PC-3 (cell line): ENCODE measurements at places on chromosomes 13 and 19. TPM values are rescaled to one million over a fixed set of nuclear protein-coding genes. Genes with fewer than 3 reads are reported as not detected.

GRCh38 chr19:47549261-47549862 lies 23.6 kb downstream of the ZNF541 start:
- no peak overlapping the region for H3K4me3 ChIP-seq
- H3K27me3 ChIP-seq: no peaks in the 10 kb centered on the region
- DNase-seq: no peak
- no peaks in the 10 kb centered on the region for H3K4me1 ChIP-seq
- H3K36me3 ChIP-seq: no peaks in the 10 kb centered on the region

GRCh38 chr13:112679381-112679780 lies 10.5 kb upstream of the ATP11A start:
- H3K27me3 ChIP-seq: no peaks in the 10 kb centered on the region
- H3K36me3 ChIP-seq: no peaks in the 10 kb centered on the region
- no peaks in the 10 kb centered on the region for H3K4me1 ChIP-seq

GRCh38 chr13:48078251-48078656 lies 16.6 kb downstream of the MED4 start:
- no peak overlapping the region for H3K4me3 ChIP-seq
- H3K27ac ChIP-seq: no peak overlapping the region
- DNase-seq: peak; percentile 8
- no peaks in the 10 kb centered on the region for H3K4me1 ChIP-seq
- no peaks in the 10 kb centered on the region for H3K27me3 ChIP-seq

DNA sequence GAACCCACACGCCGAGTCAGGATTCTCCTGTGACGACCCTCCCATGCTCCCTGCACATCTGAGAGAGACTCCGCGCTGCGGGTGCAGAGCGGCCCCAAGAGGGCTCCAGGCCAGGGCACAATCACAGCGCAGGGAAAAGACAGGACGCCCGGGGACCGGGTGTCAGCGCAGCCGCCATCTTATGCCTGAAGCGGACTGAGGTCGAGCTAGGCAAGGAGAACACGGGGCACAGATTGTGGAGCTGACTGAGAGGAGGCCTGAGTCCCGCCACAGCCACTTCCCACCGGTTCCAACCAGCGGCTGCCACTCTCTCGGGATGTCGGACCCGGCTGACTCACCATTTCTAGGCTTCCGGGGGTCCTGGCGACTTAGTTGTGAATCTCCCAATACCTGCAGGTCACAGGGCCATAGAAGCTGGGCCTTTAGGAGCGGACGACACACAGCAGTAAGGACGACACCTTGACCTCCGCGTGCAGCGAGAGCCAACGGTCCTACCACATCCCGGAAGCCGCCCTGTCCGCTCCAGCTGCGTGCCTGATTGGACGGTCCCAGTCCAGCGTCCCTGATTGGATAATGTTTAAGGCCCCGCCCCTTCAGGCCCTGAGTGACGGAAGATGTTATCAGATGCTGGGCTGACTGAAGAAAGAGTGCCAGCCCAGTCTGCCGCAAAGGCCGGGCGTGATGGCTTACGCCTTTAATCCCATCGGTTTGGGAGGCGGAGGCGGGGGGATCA lies at the start of gene ZNF728:
Gene ZNF728 (minus strand): TSS at position 487 of the 733 bp plus-strand sequence. CDS start 146 bp downstream, at position 341.
- H3K4me1 ChIP-seq: no peaks in the 10 kb centered on the region
- no peaks in the 10 kb centered on the region for H3K36me3 ChIP-seq
- no peak within 1 kb of the TSS for H3K4me3 ChIP-seq
- H3K27ac ChIP-seq: no peak within 1 kb of the TSS
- DNase-seq: no peak

LYPD3 gene
- total RNA-seq: 16.4 and 16.8 TPM in 2 replicates

GRCh38 chr19:15776991-15777970 lies 10.2 kb upstream of the OR10H5 start:
- H3K4me3 ChIP-seq: no peak overlapping the region
- no peak for DNase-seq
- H3K27me3 ChIP-seq: peaks cover 12% of the 10 kb centered on the region; the same call in 1 of the 2 replicates
- peaks cover 3% of the 10 kb centered on the region; the same call in 1 of the 2 replicates for H3K4me1 ChIP-seq

TUBA3C gene
- total RNA-seq: not detected in 2 replicates

DKKL1 gene
- 2.4 and 4.2 TPM in 2 replicates for total RNA-seq

- no peaks in the 10 kb centered on the region for H3K27me3 ChIP-seq
- no peaks in the 10 kb centered on the region for H3K4me1 ChIP-seq
- no peak for DNase-seq
- H3K27ac ChIP-seq: no peak overlapping the region
- no peaks in the 10 kb centered on the region for H3K36me3 ChIP-seq
These were observed 893.1 kb upstream of the SLITRK6 start for GRCh38 chr13:86692291-86692690.

- H3K36me3 ChIP-seq: no peaks in the 10 kb centered on the region
- DNase-seq: no peak
- H3K27me3 ChIP-seq: no peaks in the 10 kb centered on the region
- H3K27ac ChIP-seq: no peak overlapping the region
- H3K4me3 ChIP-seq: no peak overlapping the region
- no peaks in the 10 kb centered on the region for H3K4me1 ChIP-seq
These were observed 79.7 kb downstream of the ESD start for GRCh38 chr13:46717275-46717674.

ZNF709 gene
- total RNA-seq: 0.77 and 2.2 TPM in 2 replicates

DNA sequence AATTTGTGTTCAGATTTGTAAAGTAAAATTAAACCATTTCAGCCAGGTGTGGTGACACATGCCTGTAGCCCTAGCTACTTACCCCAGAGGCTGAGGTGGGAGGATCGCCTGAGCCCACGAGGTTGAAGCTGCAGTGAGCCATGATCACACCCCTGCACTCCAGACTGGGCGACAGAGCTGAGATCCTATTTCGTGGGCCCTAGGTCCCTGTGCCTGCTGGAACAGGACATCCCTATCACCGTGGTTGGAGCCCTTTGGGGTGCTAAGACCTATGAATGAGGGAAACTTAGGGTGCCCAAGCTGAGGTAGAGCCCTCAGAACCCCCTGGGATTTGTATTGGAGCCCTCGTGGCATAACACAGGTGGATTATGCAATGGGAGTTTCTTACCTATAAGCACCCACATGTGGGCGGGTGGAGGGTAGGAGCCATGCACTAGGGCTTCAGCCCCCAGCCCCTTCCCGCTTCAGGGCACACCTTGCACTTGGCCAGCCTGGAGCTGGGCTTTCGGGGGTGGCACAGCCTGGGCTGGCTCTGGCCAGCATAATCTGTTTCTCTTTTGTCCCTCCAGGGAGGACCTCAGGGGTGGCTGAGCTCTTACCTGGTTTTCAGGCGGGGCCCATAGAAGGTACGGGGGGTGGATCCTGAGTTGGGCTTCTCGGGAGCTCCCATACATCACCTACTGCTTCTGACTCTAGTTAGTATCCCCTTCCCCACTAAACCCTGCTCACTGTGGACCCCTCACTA lies 7.2 kb upstream of the USF2 start:
- peaks cover 6% of the 10 kb centered on the region; the same call in 1 of the 2 replicates for H3K4me1 ChIP-seq
- no peaks in the 10 kb centered on the region; the same call in 1 of the 2 replicates for H3K36me3 ChIP-seq
- H3K27ac ChIP-seq: no peak overlapping the region
- no peak overlapping the region for H3K4me3 ChIP-seq

GRCh38 chr13:25977671-25978070 lies 74.1 kb downstream of the SHISA2 start:
- H3K27me3 ChIP-seq: no peaks in the 10 kb centered on the region
- DNase-seq: no peak
- H3K36me3 ChIP-seq: no peaks in the 10 kb centered on the region
- peaks cover 4% of the 10 kb centered on the region; the same call in 1 of the 2 replicates for H3K4me1 ChIP-seq
- no peak overlapping the region for H3K27ac ChIP-seq

GRCh38 chr19:5504114-5504513 lies 48.9 kb downstream of the ZNRF4 start:
- H3K27ac ChIP-seq: no peak overlapping the region
- no peaks in the 10 kb centered on the region for H3K27me3 ChIP-seq

GRCh38 chr13:29125191-29125933 lies 305.2 kb downstream of the MTUS2 start:
- H3K4me1 ChIP-seq: no peaks in the 10 kb centered on the region
- H3K27ac ChIP-seq: no peak overlapping the region
- no peak for DNase-seq

- no peak overlapping the region for H3K4me3 ChIP-seq
- H3K4me1 ChIP-seq: no peaks in the 10 kb centered on the region
- H3K36me3 ChIP-seq: no peaks in the 10 kb centered on the region
- DNase-seq: no peak
- no peak overlapping the region for H3K27ac ChIP-seq
- no peaks in the 10 kb centered on the region for H3K27me3 ChIP-seq
These were observed 141.0 kb downstream of the RFC3 start for GRCh38 chr13:33958964-33959363.

GRCh38 chr19:37964109-37964508 lies 57.1 kb downstream of the SIPA1L3 start:
- 0 out of 2 replicates have a peak, but pooled peaks cover 5% of the 10 kb centered on the region for H3K36me3 ChIP-seq
- DNase-seq: no peak
- H3K4me3 ChIP-seq: no peak overlapping the region
- no peaks in the 10 kb centered on the region for H3K27me3 ChIP-seq
- no peak overlapping the region for H3K27ac ChIP-seq

- no peaks in the 10 kb centered on the region for H3K4me1 ChIP-seq
- H3K27me3 ChIP-seq: no peaks in the 10 kb centered on the region
- no peaks in the 10 kb centered on the region for H3K36me3 ChIP-seq
- H3K27ac ChIP-seq: peak overlapping the region; percentile 55
These were observed 125.1 kb downstream of the SIPA1L3 start for GRCh38 chr19:38032151-38032550.

DNA sequence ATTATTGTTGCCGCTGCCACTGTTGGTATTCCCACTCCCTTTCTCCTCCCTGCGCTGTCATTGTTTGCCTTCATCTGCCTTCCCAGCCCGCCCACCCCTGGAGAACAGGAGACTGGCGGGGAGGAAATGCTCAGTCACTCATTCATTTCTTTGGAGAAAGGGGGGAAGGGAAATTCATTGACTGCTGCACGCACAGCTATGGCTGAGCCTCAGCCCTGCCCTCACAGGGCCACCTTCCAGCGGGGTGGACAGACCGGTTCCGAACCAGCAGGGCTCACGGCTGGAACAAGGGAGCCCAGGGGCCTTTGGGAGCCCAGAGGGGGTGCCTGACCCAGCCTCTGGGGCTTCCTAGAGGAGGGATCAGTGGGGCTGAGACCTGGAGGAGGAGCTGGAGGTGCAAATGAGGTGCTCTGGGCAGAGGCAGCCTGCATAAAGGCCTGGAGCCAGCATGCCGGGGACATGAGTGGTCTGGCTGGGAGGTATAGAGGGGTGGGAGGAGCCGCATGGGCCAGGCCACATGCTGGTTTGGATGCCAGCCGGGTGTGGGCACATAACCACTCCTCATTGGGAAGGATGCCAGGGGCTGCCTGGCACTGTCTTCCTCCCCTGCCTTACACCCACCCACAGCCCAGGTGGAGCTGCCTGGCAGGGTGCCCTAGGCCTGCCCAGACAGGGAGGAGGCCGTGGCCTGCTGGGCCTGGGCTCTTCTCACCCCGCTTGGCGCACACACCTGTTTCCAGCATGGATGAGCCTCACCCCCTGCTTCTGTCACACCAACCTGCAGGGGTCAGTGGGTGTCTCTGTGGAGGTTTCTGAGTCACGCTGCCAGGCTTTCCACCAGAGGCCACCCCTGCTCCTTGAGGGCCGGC lies 26.8 kb downstream of the PPP5C start:
- no peak overlapping the region; the same call in 1 of the 2 replicates for H3K4me3 ChIP-seq
- peaks cover 52% of the 10 kb centered on the region for H3K4me1 ChIP-seq
- no peaks in the 10 kb centered on the region for H3K27me3 ChIP-seq
- peak overlapping the region; percentile 99 for H3K27ac ChIP-seq
- H3K36me3 ChIP-seq: peaks cover 12% of the 10 kb centered on the region

PSG3 gene
- total RNA-seq: not detected in 2 replicates

DNA sequence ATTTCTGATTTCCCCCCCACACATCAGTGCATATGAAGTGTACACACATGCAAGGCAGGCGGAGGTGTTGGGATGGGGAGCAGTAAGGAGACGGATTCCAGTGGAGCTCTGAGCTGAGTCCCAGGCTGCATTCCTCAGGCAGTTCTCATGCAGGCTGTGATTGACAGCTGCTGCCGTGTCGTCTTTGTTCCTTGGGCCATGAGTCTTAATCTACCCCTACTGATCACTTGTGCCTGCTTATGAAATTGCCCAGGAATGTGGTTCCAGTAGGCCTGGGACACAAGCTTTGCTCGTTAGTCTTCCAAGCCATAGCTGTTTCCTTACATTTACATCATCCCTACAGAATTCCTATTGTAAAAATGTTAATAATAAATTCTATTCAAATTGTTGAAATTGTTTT lies 1241.9 kb downstream of the UQCRFS1 start:
- no peaks in the 10 kb centered on the region for H3K27me3 ChIP-seq
- no peak overlapping the region for H3K27ac ChIP-seq
- H3K36me3 ChIP-seq: no peaks in the 10 kb centered on the region
- DNase-seq: peak; percentile 7
- no peak overlapping the region for H3K4me3 ChIP-seq

GRCh38 chr13:31756346-31756745 lies 17.0 kb downstream of the RXFP2 start:
- H3K4me3 ChIP-seq: no peak overlapping the region
- H3K27me3 ChIP-seq: peaks cover 18% of the 10 kb centered on the region; the same call in 1 of the 2 replicates
- DNase-seq: peak; percentile 40
- H3K4me1 ChIP-seq: no peaks in the 10 kb centered on the region
- H3K36me3 ChIP-seq: no peaks in the 10 kb centered on the region
- H3K27ac ChIP-seq: no peak overlapping the region

GRCh38 chr13:92535222-92536006 lies 691.2 kb upstream of the GPC6 start:
- no peaks in the 10 kb centered on the region for H3K4me1 ChIP-seq
- H3K27me3 ChIP-seq: no peaks in the 10 kb centered on the region
- H3K4me3 ChIP-seq: no peak overlapping the region
- H3K27ac ChIP-seq: no peak overlapping the region
- no peaks in the 10 kb centered on the region for H3K36me3 ChIP-seq

- DNase-seq: no peak
- no peaks in the 10 kb centered on the region for H3K36me3 ChIP-seq
- H3K27ac ChIP-seq: no peak overlapping the region
- no peaks in the 10 kb centered on the region for H3K27me3 ChIP-seq
- H3K4me3 ChIP-seq: no peak overlapping the region
These were observed 186.6 kb downstream of the TM9SF2 start for GRCh38 chr13:99687723-99688397.

SOX1 gene
- total RNA-seq: not detected in 2 replicates

DNA sequence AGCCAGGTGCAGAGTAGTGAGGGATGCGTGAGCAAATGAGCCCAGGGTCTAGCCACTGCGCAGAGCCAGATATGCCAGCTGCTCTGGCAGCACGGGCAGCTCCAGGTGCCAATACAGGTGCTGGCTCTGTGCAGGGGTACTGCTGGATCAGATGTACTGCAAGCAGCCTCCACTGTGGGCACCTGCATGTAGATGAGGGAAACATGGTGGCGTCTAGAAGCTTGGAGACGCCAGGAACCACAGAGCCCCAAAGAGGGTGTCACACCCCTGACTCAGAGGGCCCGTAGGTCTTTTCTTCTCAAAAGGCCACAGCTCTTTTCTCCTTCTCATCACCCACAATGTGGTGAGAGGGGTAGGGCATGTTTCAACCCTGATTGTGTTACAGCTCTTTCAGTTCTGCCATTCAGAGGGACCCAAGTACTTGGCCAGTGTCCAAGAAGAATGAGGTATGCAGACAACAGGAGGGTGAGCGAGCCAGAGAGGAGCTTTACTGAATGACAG lies 244.4 kb upstream of the SLITRK1 start:
- H3K4me3 ChIP-seq: no peak overlapping the region
- no peak for DNase-seq
- no peaks in the 10 kb centered on the region for H3K27me3 ChIP-seq
- H3K27ac ChIP-seq: no peak overlapping the region
- 0 out of 2 replicates have a peak, but pooled peaks cover 8% of the 10 kb centered on the region for H3K4me1 ChIP-seq

FGF21 gene
- not detected in 2 replicates for total RNA-seq

NLRP5 gene
- total RNA-seq: not detected in 2 replicates

APOC4 gene
- not detected in 2 replicates for total RNA-seq

ZIK1 gene
- total RNA-seq: 0.33 and 0.46 TPM in 2 replicates

GRCh38 chr13:57546942-57547341 lies 84.6 kb upstream of the PCDH17 start:
- no peak for DNase-seq
- no peaks in the 10 kb centered on the region for H3K4me1 ChIP-seq
- H3K36me3 ChIP-seq: no peaks in the 10 kb centered on the region
- H3K4me3 ChIP-seq: no peak overlapping the region
